Activated B cell treated with CpG ODN at 0.5 μM for 24 hours (primary cell): ENCODE measurements at places on chromosomes 16 and 17.
A peak's percentile ranks its signal among the peaks of the same experiment; 100 is the strongest.

GRCh38 chr16:27427538-27427937 is 25.6 kb downstream of the IL21R start:
- DNase-seq = peak; percentile 10

DNA sequence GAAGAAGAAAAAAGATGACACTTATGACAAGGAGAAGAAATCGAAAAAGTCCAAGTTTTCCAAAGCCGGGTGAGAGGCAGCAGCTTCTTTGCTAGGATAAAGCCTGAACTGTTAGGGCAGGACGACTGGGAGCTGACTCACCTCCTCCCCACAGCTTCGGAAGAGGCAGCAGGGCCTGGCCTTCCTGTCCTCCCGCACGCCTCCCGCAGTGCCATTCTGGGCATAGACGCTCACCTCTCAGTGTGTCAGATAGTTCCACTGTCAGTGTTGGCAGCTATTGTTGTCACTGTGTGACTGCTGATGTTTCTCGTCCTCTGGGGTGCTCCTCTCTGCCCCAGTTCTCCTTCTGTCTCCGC is 12.6 kb downstream of the UBN1 start:
- no peak for DNase-seq

- DNase-seq = no peak
These were observed 46.8 kb downstream of the CYB561 start for GRCh38 chr17:63399316-63399715.

DNA sequence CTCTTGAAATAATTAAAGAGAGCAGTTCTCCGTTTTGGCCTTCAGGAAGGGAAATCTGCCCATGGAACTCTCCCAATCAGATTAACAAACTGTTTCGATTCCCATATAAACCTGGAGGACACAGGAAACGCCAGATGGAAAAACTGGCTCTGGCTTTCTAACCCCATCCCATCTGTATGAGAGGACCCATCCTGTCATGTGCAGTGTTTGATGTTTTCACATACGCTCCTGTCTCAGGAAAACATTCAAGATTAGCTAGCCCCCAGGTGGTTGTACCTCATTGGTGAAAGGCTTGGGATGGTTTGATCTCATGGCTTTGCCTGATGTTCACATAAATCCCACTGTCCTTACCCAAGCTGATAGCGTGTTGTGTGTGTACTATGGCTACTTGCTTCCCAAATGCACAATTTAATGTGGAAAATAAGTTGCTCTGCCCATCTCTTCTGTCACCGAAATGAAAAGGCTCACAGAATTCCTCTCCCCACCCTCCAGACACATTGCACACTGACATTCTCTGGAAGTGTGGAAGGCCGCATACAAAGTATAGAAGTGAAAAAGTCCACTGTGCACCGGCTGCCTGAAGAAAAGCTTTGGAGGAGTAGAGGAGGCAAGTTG is 18.2 kb upstream of the ERN1 start:
- DNase-seq = no peak

GRCh38 chr16:82741073-82741615 is 114.4 kb downstream of the CDH13 start:
- DNase-seq = no peak

GRCh38 chr16:66619534-66620428 is 15.3 kb downstream of the CMTM3 start:
- DNase-seq = no peak

GRCh38 chr17:4576729-4577322 is 7.5 kb upstream of the SMTNL2 start:
- no peak for DNase-seq

DNA sequence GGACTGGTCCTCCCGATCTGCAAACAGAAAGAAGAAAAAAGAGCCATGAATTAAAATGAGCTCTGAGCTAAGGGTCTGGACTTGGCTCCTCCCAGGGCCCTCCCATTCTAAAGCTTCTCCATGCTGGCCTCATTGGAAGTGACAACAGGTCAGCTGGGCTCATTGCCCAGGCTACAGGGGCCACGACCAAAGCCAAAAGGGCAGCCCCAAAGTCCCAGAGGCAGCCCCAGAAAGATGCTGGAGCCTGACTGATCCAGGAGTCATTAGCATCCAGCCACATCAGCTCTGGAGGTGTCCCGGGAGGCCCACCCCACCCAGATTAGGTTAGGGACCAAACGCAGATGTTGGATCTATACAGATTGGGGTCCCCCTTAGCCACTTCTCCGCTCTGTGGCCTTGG is 58.2 kb downstream of the MYH11 start:
- DNase-seq = no peak

DNA sequence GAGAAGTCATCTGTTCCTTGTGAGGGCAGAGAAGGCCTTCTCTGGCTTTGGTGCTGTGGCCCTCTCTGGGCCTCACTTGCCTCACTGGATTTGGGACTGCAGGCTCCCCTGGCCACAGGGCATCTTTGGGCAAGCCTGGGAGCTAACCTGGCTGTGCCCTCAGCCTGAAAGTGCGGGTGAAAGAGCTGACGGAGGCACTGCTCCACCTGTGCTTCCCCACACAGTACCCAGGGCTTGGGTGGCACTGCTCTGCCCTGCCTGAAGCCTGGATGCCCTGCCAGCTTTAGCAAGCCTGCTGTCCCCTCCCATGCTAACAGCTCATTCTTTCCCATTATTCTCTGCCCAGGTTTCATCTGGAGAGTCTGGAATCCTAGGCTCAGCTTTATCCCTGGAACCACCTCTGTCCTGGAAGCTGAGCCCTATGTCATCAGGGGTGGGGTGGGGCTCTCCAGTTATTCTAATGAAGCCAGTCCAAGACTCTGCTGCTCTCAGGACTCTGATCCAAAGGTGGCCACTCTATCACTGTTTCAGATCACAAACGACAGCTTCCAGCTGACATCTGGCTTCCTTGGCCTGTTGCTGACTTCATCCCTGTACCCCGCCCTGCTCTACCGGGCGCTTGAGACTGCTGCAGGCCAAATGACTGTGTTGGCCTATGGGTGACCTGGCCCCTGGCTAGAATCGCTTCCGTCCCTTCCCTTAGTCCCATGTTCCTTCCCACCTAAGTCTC is 29.3 kb downstream of the HIC1 start:
- DNase-seq = no peak

- DNase-seq = no peak
These were observed 8.1 kb downstream of the MEIOB start for GRCh38 chr16:1863681-1864460.

DNA sequence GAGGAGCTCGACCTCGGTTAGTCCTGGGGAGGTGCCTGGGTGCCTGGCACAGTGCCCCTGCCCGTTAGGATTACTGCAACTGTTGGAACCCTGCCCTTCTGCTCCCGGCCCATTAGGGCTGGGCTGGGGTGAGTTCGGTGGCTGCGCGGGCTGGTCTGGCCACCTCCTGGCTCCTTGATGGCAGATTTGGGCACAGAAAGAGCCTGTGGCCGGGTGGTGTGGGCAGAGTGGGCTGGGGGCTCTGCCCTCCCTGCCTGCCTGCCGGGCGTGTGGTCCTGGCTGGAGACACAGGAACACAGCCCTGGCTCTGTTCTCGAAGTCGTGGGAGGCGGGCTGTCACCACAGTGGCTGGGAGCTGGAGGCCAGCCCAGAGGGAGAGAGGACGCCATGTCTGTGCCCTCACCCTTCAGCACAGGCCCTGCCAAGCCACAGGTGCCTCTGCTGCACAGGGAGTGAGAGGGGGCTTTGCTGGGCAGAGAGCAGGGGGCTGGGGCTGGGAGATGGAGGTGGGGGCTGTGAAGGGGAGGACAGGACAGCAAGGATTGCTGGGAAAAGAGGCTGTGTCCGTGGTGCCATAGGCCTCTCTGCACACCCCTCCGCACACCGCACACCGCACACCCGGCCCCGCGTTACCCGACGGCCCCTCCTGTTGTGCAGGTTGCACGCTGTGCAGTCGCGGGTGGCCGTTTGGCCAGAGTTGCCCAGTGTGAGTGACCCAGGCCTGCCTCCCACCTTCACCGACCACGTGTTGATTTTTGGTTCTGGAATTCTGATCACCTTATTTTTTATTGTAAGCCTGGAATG is 236.6 kb upstream of the GSE1 start:
- DNase-seq = no peak

- DNase-seq = no peak
These were observed 12.9 kb downstream of the KRT39 start for GRCh38 chr17:40953881-40954280.

DNA sequence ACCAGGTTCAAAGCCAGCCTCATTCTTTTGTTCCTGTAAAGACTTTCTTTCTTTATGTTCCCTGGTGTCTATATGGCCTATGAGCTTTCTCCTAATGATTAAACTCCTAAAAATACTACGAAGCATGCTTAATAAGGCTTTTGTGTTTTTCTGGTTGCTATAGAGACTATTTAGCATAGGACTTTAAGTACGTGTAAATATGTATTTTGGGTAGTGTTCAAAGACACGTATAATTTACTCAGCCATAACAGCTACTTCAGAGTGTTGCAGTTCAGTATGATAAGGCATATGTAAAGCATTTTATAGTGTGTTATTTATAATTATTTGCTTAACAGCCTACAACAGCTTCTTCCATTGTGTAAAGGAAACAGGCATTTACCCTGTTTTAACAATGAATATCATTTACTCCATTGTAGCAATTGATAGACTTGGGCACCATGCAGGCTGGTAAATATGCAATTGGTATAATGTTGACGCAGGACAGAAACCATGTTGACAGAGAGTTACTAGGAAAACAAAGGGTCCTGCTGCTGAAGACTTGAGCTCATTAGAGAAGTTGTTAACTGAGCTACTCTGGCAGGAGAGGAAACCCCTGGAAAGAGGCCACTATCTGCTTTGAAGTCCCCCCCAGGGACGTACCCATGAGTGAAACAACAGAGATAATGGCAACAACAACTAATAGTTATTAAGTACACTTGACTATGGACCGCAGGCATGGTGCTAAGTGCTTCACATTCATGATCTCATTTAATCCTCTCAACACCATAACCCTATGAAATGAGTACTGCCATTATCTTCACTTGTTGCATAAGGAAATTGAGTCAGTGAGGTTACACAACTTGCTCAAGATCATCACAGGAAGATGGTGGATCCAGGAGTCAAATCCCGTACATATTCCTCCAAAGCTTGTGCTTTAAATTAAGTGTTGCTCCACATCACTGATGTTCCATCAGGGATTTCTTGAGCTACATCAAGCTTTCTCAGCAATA is 342.2 kb upstream of the DYNLRB2 start:
- DNase-seq = no peak

DNA sequence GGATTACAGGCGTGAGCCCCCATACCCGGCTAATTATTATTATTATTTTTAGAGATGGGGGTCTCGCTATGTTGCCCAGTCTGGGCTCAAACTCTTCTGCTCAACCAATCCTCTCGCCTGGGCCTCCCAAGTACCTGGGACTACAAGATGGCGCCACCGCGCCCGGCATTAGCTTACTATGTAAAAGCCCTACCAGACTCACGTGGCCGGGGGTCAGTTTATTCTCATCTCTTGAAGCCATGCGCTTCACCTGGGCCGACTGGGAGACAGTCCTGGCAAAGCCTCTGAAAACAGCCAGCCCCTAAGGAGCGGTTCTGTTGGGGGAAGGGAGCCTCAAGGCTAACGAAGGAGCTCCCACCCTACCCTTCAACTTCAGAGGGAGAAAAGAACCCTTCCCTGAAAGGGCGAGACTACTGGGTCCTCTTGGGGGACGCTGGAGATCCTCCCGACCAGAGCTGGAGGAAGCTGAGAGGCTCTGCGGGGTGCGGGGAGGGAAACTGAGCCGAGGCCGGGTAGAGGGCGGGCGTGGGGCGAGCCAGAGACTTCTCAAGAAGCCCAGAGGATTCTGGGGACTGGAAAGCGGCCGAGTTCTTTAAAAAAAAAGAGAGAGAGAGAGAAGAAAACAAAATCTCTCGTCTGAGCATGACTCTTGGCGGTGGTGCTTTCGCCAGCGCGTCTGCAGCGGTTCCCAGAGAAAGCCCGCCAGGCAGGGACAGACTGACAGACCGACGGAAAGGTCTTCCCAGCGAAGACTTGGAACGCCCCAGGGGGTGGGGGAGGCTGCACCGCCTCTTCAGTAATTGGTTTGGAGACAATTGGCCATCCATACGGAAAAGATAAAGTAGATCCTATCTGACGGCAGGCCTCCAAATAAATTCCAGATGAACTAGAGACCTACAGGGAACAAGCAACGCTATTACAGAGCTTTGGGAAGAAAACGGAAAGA is 5.6 kb upstream of the TUBG2 start:
- DNase-seq = no peak

GRCh38 chr17:59620518-59621259 is 994 bp downstream of the CLTC start:
- no peak for DNase-seq

- no peak for DNase-seq
These were observed 1111.8 kb upstream of the EEF2KMT start for GRCh38 chr16:6209355-6209930.

DNA sequence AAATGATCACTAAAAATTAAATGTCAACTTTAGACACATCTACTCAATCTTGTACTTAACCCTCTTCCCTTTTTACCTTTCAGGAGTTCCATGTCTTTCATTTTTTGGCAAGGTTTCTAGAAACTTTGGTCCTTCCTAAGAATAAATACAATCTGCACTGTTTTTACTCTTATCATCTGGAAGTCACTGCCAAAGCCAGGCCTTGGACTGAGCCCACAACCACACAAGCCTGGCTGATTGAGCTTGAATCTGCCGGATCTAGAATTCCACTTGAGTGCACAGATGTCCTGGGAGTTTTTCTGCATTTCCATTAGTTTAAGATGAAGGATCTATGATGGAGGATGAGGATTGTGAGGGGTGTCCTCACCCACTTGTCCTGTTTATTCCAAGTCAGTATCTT is 126.1 kb downstream of the VPS53 start:
- no peak for DNase-seq

GRCh38 chr17:63190821-63191370 is 224.9 kb downstream of the TANC2 start:
- no peak for DNase-seq

GRCh38 chr16:7921345-7921744 is 588.7 kb downstream of the RBFOX1 start:
- DNase-seq = no peak

- DNase-seq = no peak
These were observed 11.5 kb downstream of the TAC4 start for GRCh38 chr17:49836111-49837030.

- DNase-seq = no peak
These were observed 96.2 kb downstream of the RTN4RL1 start for GRCh38 chr17:1928976-1929375.

DNA sequence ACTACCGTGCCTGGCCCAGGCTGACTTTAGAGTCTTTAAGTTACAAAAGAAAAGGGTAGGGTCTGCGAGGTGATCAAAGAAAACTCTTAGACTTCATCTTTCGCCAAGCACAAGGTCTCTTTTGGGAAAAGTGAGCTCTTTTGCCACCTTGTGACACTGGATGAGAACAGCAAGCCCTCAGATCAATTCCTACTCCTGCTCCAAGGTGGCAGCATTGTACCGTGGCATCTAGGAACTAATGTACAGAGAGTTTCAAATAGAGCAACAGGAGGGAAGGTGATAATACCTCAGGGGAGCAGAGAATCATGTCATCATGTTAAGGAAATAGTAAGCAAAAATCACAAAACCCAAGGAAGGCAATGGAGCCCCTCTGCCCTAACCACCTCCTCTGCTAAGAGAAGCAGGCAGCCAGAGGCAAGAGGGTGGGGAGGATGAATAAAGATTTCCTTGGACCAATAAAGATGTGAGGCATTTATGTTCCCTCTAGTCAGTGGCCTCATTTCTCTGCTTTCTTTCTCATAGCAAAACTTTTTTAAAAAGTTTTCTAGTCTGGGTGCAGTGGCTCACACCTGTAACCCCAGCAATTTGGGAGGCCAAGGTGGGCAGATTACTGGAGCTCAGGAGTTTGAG is 2.1 kb upstream of the C17orf78 start:
- peak; percentile 22 for DNase-seq
